ENCODE measurements at places on chromosomes 4 and X.

GRCh38 chr4:74999714-75000309 lies 66.9 kb downstream of the PARM1 start:
- DNase-seq, result no peak

DNA sequence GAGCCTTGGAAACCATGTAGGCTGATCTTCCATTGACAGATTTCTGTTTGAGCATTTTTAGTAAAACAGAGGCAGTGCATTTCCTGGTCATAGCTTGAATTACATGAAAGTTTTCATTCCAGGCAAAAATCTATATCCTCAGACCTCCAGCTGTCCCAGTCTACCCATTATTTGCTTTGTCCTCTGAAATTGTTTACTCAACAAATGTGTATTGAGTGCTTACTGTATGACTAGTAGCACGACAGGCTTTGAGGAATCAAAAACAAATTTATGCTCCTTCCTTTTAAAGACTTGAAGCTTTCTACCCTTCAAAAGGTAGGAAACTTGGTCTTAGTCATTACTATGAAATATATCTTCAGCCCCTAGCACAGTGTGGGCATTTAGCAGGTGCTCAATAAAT lies 307.9 kb upstream of the IGFBP7 start:
- no peak for DNase-seq

DNA sequence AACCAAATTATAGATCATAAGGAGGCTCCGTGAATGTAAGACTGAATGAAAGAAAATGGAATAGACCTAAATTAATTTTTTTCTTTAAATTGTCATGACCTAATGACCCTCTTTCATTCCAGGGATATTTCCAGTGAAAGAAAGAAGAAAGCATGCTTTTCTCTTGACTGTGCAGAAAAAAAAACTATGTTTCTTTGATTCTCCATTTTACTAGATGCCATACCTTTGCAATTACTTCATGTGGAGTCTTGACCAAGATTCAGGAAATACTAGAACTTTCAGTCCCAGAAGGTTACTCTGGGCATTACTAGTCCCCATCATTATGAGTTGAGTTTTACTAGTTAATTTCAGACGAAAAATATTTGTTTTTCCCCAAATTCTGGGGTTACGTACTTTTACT lies 6.4 kb upstream of the COMMD8 start:
- no peak for DNase-seq

GRCh38 chr4:11675051-11675800 lies 246.5 kb upstream of the HS3ST1 start:
- DNase-seq, result no peak

DNA sequence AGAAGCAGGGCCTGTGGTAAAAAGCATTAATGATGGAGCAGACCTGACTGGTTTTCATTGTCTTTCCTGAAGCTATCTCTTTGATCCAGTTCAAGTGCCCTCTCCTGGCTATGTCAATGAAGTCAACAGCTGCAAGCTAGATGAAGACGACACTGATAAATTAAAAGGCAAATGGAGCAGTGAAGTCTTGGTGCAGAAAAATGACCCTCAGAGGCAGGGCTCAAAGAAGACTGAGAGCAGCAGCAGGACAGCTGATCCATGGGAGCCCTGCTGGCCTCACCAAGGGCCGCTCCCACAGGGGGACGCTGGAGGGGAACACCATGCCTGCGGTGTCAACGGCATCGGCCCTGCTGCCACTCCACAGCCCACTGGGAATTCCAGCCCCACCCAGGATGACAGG lies 96.2 kb downstream of the RELL1 start:
- DNase-seq, result no peak

DNA sequence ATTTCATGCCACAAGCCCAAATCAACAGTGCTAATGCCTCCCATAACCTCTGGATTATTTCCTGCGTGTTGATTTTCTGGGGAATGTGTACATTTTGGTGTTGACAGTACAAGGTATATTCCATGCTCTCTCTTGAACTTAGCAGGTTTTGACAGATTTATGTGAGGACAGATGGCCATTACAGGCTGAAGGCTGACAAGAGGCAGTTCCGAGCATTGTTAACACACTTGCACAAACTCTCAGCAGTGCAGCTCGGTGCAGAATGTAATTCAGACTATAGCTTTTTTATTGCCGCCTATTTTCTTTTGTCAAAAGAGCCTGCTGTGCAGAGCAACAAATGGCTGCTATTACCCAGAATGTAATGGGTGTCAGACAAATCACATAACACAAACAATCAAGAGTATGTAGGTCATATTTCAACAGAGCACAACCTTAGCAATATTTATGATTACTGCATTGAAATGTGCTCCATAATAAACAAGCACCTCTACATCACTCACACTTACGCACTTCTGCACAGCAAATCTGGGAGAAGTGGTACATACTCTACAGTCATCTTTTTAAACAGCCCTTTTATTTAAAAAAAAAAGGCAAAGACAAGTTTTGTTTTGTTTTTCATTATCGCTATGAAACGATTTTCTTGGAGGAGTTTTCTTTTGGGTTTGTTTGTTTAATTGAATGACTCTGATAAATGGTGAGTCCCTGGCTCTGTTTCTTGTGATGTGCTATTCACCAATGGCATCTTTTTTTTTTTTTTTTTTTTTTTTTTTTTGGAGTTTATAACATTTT lies 71.6 kb downstream of the PPARGC1A start:
- DNase-seq, result no peak

GRCh38 chr4:104907991-104908390 lies 238.7 kb upstream of the TET2 start:
- DNase-seq, result no peak

GRCh38 chrX:4741024-4741423 lies 1027.6 kb upstream of the PRKX start:
- DNase-seq, result no peak

DNA sequence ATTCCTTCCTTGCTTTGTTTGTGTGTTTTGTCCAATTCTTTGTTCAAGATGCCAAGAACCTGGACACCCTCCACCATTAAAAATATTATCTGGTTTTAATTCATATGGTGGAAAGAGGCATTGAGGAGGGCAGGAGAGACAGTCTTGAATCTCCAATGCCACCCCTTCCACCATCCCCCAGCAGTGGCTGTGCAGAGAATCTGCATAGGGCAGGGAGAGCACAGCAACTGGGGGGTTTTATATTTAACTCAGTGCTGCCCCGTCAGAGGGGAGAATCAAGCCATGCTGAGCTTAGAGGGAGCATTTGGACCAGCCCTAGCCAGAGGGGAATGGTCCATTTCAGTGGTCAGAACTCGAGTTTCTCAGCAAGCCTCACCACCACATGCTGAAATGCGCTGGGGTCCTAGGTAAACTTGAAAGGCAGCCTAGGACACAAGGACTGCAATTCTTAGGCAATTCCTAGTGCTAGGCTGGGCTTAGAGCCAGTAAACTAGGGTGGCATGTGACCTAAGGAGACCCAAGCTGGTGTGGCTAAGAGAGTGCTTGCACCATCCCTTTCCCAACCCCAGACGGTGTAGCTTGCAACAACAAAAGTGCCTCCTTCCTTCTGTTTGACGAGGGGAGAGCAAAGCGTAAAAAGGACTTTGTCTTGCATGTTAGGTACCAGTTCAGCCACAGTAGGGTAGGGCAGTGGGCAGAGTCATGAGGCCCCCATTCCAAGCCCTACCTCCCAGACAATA lies 34.2 kb downstream of the CCDC158 start:
- no peak for DNase-seq

DNA sequence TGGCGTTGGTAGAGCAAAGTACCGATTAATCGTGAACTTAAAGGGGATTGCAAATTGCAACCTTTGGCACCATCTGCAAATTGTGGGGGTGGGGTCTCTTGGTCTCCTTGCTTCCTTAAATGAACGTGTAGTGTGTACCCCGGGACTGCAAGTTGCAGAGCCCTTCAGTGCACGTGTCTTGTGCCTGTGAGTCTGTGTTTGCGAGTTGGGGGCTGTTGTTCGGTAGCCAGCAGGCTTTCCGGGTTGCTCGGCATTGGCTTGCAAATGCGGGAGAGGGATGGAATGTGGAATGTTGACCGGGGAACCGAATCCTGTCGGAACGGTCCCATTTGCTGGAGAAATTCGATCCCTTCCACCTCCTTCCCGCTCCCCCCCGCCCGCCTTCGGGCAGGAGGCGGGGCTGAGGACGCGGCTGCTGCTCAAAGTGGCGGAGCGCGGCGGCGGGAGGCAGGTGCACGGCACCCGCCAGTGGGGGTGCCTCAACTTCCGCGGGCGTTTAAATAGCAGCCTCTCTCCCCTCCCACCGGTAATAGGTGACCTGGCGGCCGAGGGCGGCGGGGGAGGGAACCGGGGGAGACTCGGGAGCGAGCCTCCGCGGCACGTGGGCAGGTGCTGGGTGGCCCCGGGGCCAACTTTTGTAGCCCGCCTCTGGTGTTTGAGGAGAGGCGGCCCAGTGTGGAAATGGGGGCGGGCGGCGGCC lies 1.5 kb downstream of the JADE1 start:
- DNase-seq, result no peak

DNA sequence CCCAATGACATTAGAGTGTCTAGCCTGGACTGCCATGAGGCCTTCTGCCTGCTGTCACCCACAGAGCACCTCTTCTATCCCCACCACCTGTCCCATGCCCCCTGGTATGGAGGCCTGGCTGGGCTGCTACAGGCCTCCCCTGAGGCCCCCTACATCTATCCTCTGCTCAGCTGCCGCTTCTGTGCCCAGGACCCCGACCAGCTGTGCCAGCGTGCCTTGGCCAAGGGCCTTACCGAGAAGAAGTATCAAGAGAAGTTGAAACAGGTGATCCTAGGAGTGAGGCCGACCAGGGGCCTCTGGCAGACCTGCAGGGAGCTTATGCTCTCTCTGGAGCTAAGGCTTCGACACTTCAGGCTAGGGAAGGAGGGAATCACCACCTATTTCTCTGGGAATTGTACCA lies 21.7 kb upstream of the TECRL start:
- DNase-seq, result no peak

GRCh38 chr4:89757154-89757719 lies 79.7 kb downstream of the SNCA start:
- no peak for DNase-seq

DNA sequence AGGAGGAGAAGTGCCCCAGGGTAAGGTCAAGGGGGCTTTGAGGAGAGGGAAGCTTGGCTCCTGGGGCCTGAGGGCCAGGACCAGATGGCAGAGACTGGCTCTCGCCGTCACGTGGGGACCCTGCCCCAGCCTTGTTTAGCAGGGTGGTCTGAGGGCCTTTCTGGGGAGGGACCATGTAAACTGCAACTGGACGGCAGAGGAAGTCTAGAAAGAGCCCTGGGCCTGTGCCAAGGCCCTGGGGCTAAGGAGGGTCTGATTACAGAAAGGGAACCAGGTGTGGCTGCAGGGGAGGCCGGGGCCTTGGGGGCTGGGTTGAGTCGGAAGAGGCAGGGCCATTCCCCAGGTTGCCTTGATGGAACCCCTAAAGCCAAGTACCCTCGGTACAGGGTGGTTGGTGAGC lies 1.8 kb upstream of the HGFAC start:
- DNase-seq, result no peak

DNA sequence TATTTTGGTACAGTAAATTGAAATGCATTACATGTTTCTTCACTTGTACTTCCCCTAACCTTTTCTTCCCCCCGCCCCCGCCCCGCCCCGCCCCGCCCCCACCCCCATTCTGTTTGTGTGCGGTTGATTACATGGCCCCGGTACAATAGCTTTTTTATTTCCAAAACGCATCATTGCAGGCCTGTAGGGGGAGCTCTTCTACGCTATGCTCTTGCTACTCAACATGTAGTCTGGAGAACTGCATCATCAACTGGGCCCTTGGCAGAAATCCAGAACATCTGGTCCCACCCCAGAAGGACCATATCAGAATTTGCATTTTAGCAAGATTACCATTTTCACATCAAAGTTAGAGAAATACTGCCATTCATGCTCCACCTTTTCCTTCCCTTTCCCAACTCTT lies 333.3 kb upstream of the DDX53 start:
- DNase-seq, result peak; percentile 70

- no peak for DNase-seq
Measured at GRCh38 chr4:149101649-149102048, 659.4 kb upstream of the NR3C2 start.

DNA sequence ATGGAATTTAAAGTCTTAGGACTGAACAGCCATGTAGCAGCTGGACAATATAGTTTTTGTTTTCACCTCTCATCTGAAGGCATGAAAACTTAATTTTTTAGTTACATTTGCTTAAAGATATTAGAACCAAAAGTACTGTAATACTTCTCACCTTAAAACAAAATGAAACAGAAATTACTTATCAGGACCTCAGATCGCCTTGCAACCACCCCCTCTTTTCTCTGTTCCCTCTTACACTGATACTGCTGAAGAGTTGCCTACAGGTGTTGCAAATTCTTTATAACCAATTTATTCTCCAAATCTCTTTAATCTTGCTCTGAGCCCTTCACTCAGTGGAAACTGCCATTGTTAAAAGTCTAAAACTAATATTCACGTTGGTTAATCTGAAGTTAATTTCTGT lies 145.0 kb downstream of the SPCS3 start:
- no peak for DNase-seq

GRCh38 chr4:94536649-94537469 lies 85.1 kb downstream of the PDLIM5 start:
- no peak for DNase-seq

- no peak for DNase-seq
Measured at GRCh38 chrX:97522307-97522706, 638.6 kb downstream of the RPA4 start.

- no peak for DNase-seq
Measured at GRCh38 chr4:6395466-6396228, 76.8 kb downstream of the PPP2R2C start.
